ENCODE measurements at places on chromosomes 6 and 20.

DNA sequence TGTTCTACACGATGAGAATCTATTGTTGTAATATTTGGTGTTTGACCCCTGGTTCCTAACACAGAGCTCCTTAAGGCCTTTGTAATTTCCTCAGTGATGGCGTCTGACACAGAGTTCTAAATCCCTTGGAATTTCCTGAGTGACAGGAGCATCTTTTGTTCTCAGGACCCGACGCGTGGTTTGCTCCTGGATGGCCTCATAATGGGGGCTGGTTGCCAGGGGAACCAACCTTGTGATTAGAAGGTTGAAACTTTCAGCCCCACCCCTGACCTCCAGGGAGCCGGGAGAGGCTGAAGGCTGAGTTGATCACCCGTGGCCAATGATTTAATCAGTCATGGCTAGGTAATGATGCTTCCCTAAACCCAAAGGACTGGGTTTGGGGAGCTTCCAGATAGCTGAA lies 20.5 kb upstream of the ZNF133 start:
- no peak for DNase-seq

DNA sequence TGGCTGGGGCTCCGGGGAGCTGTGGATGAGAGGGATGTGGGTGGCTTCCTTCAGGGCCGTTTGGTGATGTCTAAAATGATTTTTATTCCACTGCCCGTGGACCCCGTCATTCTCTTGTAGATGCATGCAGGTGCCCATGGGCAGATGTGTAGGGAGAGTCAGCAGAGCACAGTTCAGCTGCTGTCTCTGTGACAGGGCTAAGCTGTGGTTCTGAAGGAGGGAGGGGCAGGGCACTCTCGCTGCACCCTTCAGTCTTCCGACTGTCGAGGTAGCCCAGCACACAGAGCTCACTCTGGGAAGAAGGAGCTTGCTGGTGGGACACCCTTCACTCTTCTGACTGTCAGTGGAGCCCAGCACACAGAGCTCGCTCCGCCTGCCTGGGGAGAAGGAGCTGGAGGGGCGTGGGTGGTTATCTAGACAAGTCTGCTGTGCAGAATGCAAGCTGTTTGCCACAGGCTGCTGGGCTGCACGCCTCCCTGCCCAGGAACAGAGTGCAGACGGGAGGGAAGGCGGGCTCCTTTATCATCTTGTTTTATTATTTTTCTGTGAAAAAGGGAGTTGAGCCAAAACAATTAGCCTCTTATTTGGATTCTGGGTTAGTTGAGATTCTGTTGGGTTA lies 28.4 kb upstream of the ADRM1 start:
- no peak for DNase-seq

- DNase-seq, result no peak
Measured at GRCh38 chr6:79246891-79247290, 12.4 kb upstream of the HMGN3 start.

DNA sequence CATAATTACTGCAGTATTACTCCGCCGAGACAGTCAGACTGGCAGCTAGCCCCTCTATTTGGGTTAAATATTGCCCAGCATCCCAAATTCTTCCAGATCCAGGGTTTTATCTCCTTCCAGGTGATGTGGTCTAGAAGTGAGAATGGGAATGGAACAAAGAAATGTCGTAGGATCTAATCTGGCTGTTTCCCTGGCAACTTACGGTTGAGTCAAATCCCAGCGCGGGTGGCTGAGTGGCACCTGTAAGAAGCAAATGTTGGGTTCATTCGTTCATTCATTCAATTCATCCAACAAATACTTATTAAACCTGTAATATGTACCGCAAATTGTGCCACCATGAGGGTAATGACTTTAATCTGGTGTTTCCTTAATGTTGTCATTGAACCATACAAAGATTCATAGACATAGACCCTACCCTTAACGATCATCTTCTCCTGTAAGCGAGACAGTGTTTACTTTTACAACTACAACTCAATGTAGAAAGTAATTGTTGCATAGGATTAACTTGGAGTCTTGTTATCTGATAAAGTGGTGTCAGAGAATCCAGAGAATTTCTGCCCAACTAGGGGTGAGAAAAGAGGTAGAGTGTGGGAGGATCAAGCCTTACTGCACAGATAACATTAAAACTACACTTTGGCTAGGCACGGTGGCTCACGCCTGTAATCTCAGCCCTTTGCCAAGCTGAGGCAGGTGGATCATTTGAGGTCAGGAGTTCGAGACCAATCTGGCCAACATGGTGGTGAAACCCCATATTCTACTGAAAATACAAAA lies 91.3 kb upstream of the ADGRF1 start:
- no peak for DNase-seq

DNA sequence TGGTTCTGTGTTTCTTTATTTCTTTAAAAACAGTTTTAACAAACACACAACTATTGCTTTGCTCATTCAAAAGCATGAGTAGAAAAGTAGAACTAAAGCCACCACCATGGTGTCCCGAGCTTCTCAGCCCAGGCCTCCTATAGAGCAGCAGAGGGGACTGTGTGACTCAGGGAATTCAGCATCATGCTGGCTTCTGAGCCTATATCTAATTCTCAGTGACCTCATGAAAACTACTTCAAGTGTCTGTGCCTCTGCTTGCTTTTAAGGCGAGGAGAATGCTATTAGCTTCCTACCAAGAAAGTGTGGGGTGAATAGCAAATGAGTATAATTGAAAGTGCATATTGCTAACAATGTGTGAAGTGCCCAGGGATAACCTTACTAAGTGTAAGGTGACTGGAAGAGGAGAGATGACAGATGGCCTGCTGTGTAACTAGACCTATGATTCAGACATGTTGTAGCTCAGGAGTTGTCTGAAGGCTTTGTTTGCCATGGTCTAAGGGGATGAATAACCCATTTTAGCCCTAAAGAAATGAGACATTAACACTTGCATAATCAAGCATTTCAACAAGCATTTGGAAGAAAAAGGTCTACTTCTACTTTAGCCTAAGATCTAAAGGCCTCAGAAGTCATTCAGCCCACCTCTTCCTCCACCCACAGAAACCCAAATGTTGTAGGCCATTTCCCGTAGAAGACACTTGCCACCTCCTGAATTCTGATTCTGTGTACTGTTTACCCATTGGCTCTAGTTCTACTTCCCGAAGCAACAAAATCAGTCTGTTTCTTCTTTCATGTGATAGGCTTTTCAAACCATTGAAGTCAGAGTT lies 121.5 kb upstream of the ARG1 start:
- DNase-seq, result no peak

DNA sequence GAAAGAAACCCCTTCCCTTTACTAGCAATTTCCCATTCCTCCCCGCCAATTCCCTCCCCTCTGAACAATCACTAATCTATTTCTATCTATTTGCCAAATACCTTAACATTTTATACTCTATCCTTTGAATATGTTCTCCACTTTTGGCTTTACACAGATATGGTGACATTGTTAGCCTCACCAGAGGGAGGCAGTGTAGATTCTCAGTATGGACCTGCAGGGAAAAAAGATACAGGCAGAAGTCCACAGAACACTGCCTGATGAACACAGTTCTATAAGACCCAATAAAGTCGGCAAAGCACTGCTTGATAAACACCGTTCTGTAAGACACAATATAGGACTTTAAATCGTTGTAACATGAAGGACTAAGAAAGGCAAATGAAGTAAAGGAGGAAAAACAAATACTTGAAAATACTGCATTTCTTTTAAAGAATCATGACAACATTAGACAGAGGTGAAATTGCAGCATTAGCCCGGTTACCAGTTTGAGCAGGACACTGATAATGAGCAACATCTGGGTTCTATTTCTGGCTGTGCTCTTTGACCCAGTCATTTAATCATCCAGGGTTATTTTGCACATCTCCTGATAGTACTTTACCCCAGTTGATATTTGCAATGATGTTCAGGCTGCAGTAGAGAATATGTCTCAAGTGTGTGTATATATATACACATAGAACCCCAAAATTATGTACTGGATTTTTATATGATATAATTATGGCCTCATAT lies 296.8 kb downstream of the UTRN start:
- DNase-seq, result no peak

DNA sequence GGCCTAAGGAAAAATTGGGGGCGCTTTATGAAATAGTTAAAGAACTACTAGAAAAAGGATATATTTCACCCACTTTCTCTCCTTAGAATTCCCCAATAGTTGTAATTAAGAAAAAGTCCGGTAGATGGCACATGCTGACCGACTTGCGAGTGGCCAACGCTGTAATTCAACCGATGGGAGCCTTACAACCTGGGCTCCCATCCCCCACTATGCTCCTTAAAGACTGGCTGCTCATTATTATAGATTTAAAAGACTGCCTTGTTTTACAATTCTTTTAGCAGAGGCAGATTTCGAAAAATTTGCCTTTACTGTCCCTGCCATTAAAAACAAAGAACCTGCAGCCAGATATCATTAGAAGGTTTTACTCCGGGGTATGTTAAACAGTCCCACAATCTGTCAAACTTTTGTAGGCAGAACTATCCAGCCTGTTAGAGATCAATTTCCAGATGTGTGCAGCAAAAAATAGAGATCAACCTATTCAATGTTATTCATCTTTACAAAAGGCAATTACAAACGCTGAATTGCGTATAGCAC lies 58.5 kb upstream of the PRSS16 start:
- no peak for DNase-seq

DNA sequence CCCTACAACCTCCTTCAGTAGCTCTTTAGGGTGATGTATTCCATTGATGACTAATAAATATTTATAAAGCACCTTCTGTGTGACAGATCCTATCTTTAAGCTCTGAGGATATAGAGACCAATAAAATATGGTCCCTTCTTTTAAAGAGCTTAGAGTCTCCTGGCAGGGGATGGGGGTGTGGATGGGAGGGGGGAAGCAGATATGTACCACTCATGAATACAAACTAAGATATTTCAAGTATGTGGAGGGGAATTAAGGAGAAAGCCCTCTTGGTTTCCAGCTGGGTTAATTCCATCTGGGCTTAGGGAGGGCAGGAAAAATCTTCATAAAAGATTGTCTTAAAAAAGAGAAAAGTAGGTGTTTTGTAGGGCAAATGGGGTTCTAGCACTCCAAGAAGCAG lies 21.6 kb upstream of the FBXO9 start:
- no peak for DNase-seq

- DNase-seq, result no peak
Measured at GRCh38 chr6:107819964-107820337, 4.2 kb downstream of the SCML4 start.

DNA sequence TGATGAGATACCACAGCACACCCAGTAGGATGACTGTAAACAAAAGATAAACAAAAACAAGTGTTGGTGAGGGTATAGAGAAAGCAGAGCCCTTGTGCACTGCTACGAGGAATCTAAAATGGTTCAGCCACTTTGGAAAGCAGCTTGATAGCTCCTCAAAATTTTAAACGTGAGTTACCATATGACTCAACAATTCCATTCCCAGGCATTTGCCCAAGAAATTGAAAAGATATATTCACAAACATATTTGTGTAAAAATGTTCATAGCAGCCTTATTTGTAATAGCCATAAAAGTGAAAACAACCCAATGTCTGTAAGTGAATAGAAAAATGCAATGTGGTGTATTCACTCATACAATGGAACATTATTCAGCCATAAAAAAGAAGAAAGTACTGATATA lies 141.0 kb upstream of the BTBD3 start:
- DNase-seq, result no peak

GRCh38 chr20:4573564-4574355 lies 147.9 kb upstream of the PRND start:
- no peak for DNase-seq

GRCh38 chr6:168773788-168774187 lies 332.8 kb downstream of the SMOC2 start:
- DNase-seq, result no peak

- no peak for DNase-seq
Measured at GRCh38 chr20:64155258-64156135, 8.8 kb upstream of the MYT1 start.

DNA sequence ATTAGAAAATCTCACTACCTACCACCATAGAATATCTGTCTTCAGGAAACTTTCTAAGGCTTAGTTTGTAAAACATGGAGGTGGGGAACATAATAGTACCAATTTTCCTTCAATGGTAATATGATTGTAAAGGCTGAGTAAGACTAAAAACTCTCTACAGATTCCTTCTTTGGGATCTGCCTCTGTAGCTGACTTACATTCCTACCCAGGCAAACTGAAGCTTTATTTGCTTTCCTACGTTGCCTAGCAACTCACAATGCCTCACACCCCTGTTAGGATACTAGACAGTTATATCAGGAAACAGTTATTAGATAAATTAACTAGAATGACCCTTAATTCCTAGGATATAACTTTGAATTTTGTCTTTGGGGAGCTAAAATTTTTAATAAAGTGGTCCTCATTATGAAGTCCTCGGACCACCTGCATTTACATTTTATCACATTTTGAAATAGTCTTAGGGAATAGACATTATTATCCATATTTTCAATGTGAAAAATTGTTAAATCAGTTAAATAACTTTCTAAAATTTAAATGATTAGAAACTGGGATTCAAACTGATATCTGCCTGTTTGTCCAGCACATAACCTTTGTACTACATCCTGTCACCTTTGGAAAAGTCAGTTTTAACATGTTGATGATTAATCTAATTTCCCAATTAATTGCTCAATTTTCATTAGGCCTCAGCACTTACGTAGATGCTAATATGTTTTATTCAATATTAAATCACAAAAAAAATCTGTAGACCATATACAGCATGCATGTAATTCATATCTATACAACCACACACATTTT lies 591.4 kb downstream of the RNF144B start:
- DNase-seq, result no peak

GRCh38 chr6:105135907-105136430 lies 43.8 kb downstream of the POPDC3 start:
- DNase-seq, result no peak

- no peak for DNase-seq
Measured at GRCh38 chr6:154951345-154952200, 43.5 kb upstream of the TIAM2 start.

DNA sequence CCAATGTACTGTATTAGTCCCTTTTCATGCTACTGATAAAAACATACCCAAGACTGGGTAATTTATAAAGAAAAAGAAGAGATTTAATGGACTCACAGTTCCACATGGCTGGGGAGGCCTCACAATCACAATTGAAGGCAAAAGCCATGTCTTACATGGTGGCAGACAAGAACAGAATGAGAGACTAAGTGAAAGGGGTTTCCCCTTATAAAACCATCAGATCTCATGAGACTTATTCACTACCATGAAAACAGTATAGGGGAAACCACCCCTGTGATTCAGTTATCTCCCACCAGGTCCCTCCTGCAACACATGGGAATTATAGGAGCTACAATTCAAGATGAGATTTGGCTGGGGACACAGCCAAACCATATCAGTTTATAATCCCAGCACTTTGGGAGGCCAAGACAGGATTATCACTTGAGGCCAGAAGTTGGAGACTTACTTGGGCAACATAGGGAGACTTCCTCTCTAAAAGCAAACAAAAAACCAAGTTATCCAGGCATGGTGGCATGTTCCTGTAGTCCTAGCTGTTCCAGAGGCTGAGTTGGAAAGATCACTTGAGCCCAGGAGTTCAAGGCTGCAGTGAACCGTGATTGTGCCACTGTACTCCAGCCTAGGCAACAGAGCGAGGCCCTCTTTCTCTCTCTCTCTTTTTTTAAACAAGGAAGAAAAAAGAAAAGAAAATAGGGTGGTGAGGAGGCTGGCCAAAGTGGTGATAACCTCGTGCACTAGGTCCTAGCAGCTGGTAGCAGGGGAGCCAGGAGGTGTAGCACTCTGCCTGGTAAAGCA lies 22.9 kb upstream of the DDR1 start:
- no peak for DNase-seq

GRCh38 chr6:41683523-41684310 lies 45.4 kb downstream of the MDFI start:
- DNase-seq, result peak; percentile 58

GRCh38 chr6:50845499-50846143 lies 26.9 kb downstream of the TFAP2B start:
- DNase-seq, result no peak

GRCh38 chr6:13001927-13002326 lies 285.4 kb downstream of the PHACTR1 start:
- no peak for DNase-seq

Measured in stimulated activated CD8-positive, alpha-beta memory T cell treated with anti-CD3 and anti-CD28 coated beads, Interleukin-7, amount 100 ng/mL, for 24 hours (primary cell).